ENCODE measurements at places on chromosomes 1 and 21.

DNA sequence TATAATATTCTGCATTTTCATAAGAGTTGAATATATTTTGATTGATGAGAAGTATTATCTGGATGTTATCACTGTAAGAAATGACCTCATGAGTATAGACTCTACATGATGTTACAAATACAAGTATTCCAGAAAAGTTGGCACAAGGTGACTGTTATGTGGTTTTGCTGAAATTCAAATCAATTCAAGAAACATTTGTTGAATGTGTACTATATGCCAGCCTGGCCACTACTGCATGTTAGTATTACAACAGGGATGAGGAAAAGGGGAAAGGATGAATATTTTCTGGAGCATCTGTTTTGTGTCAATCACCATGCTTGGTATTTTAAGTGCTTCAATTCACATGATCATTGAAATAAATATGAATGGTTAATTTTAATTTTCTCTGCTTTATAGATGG is 250.9 kb upstream of the PBX1 start:
- DNase-seq, result no peak

DNA sequence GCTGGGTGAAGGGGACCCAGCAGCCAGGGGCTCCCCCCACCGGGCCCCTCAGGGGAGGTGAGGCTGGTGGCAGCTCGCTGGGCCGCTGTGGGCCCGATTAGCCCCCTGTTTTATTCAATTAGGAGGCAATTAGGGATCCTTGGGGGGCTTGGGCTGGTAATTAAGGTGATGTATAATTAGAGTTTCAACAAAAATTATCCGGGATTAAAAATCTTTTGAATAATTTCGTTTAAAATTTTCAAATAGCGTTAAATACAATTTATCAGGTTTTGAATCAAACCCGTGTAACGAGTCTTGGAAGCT is 4.1 kb downstream of the PRDM16 start:
- DNase-seq, result no peak

- no peak for DNase-seq
Observed at GRCh38 chr1:17516303-17517214, 22.9 kb upstream of the ARHGEF10L start.

DNA sequence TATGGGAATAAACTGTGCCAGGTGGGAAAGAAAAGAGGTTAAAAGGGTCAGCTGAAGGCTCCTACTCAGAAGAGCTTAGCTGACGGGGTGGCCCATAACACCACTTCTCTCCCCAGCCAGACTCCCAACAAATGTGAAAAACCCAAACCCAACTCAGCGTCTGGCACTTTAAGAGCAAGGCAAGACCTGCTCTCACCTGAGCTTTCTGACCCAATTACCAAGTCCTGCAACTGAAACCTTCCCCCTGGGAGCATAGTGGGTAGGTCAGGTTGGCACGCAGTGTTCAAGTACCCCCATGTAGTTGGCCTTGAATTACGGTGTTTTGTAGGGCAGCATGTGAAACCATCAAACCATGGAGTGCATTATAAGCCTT is 3.2 kb downstream of the IRF6 start:
- DNase-seq, result no peak

DNA sequence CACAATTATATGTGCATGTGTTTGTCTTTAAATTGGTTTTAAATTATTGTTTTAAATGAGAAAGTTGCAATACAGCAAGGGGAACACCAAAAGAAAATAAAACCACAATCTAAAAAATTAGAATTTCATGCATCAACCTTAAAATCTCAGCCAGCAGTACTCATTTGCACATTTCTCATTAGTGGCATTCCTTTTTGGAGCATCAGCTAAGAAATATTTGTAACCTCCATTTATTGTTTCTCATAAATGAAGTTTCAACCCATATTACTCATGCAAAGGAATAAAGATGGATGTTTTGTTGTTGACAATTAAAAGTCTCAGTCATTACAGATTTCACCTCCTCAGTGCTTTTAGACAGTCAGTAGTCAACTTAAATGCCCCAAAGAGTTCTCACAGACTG is 160.1 kb downstream of the TBX15 start:
- no peak for DNase-seq

- no peak for DNase-seq
Observed at GRCh38 chr1:152109998-152110294, 5.3 kb downstream of the TCHH start.
